ENCODE measurements at places on chromosomes 7 and 10.

DNA sequence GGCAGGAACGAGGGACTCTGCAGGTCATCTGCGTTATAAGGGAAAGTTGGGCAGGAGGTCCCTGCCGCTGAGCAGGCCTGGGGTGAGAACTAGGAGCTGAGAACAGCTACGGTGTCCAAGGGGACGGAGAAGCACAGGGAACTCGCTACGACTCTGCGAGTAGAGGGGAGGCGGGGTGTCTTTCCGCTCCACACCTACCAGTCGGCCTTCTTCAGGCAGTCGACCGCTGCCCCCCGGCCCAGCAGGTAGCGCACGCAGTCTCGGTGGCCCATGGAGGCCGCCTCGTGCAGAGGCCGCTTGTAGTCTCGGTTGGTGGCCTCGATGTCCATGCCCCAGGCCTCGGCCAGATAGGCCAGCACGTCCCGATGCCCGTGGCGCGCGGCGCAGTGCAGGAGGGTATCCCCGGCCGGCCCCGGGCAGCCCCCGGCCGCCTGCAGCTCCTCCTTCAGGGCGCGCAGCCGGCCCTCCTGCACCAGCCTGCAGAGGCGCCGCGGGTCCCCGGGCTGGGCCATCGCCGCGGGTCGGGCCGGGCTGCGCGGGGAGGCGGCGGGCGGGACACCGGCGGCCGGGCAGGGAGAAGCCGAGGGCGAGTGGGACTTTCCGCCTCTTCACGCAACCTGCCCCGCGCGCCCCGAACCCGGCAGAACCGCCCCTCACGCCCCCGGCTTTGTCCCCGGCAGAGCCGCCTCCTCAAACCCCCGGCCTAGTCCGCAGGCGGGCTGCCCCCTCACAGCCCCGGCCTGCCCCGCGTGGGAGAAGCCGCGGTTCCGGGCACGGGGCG lies 660 bp downstream of the ANKRD16 start:
- DNase-seq, result no peak

GRCh38 chr7:78218051-78218450 lies 419.5 kb downstream of the PHTF2 start:
- no peak for DNase-seq

- DNase-seq, result no peak
Measured at GRCh38 chr7:31478721-31479120, 35.2 kb upstream of the ITPRID1 start.

DNA sequence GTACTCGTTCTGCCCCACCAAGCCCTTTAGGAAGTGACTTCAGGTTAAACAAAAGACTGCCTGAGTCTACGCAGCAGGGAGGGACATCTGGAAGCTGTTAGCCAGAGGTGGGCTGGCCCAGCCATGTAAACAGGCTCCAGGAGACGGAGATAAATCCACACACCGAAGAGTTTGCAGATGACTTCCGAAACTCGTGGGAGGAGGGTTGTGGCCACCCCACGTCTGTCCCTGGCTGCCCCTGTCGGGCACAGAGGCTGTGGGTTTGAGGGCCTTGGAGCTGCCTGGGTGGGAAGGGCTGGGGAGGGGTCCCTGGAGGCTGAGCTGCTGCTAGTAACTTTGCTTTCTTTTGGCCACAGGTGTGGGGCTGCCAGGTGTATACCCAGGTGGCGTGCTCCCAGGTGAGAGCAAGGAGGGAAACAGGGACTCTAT lies 15.6 kb downstream of the ELN start:
- DNase-seq, result peak; percentile 69

- DNase-seq, result no peak
Measured at GRCh38 chr7:20279979-20280378, 50.7 kb upstream of the ITGB8 start.

DNA sequence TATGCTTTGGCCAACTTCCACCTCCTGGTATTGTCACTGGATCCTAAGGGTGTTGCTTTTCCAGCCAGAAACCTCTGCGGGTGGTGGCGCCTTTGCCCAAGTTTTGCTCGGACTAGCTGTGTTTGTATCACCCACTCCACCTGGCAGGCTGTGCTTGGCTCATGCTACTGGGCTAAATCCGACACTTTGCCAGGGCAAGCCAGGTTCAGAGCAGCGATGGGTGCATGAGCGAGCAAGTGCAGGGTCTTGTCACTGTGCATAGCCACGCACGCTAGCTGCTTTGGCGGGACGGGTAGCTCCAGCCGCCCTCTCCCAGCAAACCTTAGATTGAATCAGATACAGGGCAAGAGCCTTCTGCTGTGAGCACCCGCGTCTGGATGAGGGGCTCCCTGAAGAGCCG lies 737.5 kb downstream of the PCDH15 start:
- no peak for DNase-seq

- peak; percentile 37 for DNase-seq
Measured at GRCh38 chr10:104492329-104492940, 138.8 kb downstream of the CFAP58 start.

GRCh38 chr10:43054593-43054992 lies 22.3 kb upstream of the RET start:
- no peak for DNase-seq

GRCh38 chr7:134329614-134330346 lies 13.1 kb upstream of the SLC35B4 start:
- DNase-seq, result no peak

DNA sequence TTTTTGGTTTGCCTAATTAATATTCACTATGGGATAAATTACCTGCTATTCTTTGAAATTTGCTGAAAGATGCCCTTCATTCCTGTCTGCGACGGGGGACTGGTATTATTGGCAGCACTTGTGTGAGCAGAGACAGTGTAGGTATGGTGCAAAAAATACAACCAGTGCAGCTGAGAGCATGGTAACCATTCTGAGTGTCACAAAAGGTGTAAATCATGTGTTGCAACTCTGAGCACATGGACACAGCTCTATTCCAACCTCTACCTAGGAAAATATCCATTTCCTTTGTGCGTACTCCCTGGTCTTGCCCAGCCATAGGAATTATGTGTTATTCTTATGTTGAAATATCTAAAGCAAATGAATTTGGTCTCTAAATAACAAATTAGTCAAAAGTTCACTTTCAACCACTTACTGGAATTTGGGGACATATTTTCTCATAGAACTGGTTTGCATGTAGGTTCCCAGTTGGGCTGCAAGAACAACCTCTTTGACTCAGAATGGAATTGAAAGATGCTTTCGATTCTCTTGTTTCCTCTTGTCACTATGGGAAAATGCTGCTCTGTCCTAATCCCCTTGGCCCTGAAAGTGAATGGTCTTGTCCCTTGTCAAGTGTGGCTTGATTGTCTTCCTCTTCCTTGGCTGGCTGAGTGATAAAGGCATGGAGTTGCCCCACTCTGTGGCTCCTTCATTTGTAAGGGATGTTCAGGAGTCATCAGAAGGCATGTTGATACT lies 57.0 kb downstream of the CELF2 start:
- no peak for DNase-seq

- no peak for DNase-seq
Measured at GRCh38 chr7:129375141-129375938, 58.9 kb upstream of the STRIP2 start.

- DNase-seq, result no peak
Measured at GRCh38 chr7:141706239-141707064, 1.7 kb upstream of the WEE2 start.

- no peak for DNase-seq
Measured at GRCh38 chr10:4656576-4657194, 169.3 kb upstream of the AKR1E2 start.

DNA sequence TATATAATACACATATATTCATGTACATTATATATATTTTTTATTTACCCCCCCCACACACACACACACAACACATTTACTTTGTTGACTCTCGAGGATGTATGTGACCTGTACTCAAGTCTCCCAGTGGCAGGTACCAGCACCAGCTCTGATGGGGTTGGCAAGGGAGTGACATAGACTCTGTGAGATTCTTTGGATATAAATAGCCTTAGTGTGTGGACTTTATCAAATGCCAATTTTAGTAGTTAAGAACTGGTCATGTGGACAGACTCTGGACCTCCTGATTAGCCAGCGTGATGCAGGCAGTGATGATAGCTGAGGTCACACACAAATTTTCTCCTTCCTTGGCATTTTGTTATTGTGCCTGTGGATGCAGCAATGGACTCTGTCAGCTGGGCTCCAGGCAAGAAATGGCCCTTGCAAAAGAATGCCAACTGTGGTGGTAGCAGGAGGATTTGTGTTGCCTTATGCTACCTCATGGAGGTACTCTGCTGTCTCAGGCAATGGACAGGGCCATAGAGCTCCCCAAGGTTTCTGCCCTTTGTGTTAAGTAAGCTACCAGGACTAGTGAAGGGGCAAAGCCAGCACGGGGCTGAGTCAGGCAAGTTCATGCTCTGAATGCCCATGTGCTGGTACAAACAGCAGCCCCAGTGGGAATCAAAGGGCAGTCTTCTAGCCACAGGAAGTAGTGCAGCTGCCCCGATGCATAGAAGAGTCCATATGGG lies 224.6 kb upstream of the ZWINT start:
- DNase-seq, result no peak

GRCh38 chr10:110916554-110917346 lies 2.2 kb downstream of the BBIP1 start:
- DNase-seq, result peak; percentile 88

DNA sequence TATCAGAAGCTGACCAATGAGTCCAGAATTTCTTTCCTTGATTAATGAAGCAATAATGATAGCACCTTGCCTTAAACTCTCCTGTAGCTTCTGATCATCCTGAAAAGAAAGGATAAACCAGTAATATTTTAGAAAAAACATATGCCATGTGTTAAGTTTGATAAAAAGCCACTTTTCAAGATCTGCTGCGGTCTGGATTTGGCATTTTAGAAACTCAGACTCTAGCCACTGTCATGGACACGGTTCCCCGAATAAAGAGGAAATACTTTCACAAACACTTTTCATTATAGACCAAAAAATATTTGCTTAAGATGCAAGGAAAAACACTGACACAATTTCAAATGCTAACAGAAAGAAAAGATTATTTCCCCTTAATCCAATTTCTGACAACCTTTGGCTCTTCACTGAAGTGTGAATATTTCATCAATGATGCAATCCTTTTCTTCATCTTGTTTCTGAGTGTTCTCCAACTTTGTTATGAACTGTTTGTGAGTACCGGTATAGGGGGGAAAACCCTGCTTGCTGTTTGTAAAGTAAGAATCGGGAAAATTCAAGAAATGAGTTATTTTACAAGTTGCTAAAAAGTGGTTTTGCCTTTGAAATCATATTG lies 329.5 kb downstream of the CRPPA start:
- no peak for DNase-seq

GRCh38 chr10:114179747-114180146 lies 594 bp downstream of the TDRD1 start:
- no peak for DNase-seq

DNA sequence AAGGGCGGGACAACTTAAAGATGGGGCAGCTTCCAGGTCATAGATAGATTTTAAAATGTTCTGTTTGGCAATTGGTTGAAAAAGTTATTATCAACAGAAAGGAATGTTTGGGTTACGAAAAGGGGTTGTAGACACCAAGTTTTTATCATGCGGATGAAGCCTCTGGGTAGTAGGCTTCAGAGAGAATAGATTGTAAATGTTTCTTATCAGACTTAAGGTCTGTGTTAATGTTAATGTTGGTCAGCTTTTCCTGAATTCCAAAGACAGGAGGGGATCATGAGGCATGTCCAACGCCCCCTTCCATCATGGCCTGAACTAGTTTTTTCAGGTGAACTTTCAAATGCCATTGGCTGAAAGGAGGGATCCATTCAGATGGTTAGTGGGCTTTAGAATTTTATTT lies 84.2 kb upstream of the KIF5B start:
- no peak for DNase-seq

GRCh38 chr7:41979834-41980307 lies 257.1 kb downstream of the GLI3 start:
- DNase-seq, result no peak

- no peak for DNase-seq
Measured at GRCh38 chr7:141483044-141483443, 68.2 kb upstream of the AGK start.

DNA sequence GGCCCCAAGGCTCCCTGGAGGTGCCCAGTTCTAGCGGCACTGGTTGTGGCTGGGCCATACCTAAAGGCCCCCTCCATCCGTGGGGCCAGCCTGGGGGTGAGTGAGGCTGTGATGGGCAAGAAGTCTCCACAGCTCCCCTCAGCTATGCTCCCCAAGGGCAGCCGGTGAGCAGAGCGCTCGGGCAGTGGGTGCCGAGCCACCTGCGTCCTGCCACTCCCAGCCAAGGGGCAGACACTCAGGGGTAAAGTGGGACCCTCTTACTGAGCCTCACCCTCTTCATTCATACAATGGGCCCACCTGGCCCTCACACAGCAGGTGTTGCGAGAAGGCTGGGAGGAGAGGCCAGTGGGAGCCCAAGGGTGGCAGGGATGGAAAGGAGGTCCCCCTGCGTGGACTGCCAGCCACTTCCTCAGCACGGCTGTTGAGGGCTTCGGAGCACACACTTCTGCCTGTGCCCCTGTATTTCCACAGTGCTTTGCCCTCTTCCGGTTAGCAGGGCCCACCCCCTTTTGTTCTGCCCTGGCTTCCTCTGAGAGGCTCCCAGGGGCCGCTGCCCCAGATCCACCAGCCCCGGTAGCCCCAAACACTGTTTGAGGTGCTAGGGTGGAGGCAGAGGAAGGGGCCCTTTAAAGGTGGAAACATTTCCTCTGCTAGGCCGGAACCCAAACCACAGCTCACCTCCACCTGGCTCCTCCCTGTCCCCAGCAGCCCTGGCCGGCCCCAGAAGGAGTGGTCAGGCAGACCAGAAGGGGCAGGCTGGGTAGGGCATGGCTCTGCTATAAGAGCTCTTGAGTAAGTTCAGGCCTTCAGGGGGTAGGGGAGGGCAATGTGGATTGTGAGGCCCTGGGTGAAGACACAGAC lies 16.4 kb upstream of the C10orf105 start:
- no peak for DNase-seq

DNA sequence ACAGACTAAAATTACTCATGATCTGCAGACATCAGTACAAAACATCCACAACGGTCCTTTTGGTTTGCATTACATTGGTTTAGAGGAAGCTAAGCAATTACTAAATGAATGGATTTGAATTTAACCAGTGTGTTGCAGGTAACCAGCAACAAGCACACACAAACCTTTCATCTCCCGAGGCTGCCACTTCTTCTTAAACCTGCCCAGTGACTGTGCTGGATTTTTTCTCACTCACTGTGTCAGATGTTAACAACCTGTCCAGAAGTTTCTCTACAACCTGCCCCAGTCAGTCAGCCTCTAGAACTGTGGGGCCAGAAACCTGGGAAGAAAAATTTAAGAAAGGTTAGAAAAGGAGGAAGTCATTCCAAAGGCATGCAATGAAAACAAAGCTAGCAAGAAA lies 2.4 kb upstream of the MEOX2 start:
- DNase-seq, result no peak

GRCh38 chr7:30164567-30164966 lies 29.8 kb downstream of the MTURN start:
- DNase-seq, result no peak

DNA sequence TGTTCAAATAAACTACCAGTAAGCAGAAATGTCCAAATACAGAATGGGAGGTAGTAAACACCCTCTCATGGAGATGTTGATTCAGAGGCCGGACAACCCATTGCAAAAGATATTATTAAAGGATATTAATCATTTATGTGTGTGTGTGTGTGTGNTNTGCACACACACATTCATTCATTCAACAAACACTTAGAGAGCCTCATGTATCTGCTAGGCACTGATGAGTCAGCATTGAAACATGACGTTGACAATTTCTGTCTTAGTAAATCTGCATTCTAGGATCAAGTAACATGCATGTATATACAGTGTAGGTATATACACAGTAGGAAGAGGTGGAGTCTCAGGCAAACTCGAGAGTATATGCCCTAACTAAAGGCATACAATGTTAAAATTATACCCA lies 187.0 kb downstream of the ZNF365 start:
- no peak for DNase-seq

GRCh38 chr10:28250358-28250757 lies 52.5 kb downstream of the MPP7 start:
- DNase-seq, result no peak

GRCh38 chr7:1639532-1640175 lies 30.4 kb upstream of the ELFN1 start:
- no peak for DNase-seq
